ENCODE measurements at places on chromosomes 2 and 18.
A peak's percentile ranks its signal among the peaks of the same experiment; 100 is the strongest.

- DNase-seq = peak; percentile 43
Measured at GRCh38 chr2:45218931-45219339, 209.7 kb upstream of the SIX2 start.

DNA sequence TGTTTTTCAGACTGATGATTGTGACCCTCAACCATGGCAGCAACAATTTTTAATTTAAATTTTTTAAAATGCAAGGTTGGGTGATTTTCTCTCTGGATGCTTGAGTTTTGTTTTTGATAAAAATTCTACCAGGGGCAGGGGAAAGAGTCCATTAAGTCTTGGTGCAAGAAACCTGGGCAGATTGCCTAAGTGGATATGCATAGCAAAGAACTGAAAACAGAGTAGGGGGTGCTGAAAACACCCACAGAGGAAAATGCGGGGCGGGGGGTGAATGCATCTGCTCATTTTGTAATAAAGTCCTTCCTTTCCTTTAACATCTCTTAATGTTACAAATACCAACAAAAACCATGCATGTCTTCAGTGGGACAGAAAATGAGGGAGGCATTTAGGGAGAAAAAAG lies 138.0 kb downstream of the NEDD4L start:
- no peak for DNase-seq

- no peak for DNase-seq
Measured at GRCh38 chr2:120405759-120406099, 59.8 kb downstream of the INHBB start.

GRCh38 chr18:72867746-72868584 lies at the start of gene NETO1:
NETO1 (minus strand) TSS chr18:72867987; CDS start chr18:72867291, 696 bp downstream.
- no peak for DNase-seq

DNA sequence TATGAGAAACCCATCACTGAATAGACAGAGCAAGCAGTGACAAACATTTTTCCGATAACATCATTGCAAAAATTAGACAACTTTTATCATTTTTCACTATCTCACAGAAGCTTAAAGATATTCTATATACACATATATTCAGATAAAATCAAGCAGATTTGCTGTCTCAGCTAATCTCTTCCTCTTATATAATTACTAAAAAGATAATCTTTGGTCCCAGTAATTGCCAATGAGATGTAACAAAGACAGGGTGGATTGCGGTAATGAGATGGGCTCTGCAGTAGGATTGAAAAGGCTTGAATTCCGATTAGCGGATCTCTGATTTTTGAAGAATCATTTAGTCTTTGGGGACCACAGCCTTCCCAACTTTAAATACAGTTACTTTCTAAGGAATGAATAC lies 63.5 kb downstream of the SYT4 start:
- DNase-seq = no peak

- no peak for DNase-seq
Measured at GRCh38 chr2:195758846-195759245, 101.8 kb downstream of the SLC39A10 start.

- DNase-seq = no peak
Measured at GRCh38 chr18:11511434-11512095, 97.8 kb upstream of the SLC35G4 start.

GRCh38 chr18:48409591-48410094 lies 460 bp upstream of the ZBTB7C start:
- DNase-seq = no peak

- DNase-seq = no peak
Measured at GRCh38 chr2:7837237-7837760, 844.6 kb upstream of the ID2 start.

DNA sequence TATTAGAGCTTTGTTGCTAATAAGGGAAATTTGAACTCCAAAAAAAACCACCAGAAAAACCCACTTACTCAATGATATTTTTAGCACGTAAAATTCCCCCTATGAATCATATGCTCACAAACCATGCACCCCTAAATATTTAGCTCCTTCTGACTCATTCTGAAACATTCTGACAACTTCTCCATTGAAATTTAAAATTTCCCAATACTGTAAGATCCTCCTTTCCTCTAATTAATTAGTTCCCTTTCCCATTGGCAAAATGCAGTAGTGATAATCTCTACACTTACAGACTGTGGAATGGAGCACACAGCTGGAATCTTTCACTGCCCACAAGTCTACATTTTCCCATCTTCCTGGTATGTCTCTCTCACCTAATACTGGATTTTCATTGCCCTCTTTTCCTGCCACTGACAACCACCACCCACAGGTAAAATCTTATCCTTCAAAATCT lies 215.8 kb upstream of the ACVR2A start:
- no peak for DNase-seq

DNA sequence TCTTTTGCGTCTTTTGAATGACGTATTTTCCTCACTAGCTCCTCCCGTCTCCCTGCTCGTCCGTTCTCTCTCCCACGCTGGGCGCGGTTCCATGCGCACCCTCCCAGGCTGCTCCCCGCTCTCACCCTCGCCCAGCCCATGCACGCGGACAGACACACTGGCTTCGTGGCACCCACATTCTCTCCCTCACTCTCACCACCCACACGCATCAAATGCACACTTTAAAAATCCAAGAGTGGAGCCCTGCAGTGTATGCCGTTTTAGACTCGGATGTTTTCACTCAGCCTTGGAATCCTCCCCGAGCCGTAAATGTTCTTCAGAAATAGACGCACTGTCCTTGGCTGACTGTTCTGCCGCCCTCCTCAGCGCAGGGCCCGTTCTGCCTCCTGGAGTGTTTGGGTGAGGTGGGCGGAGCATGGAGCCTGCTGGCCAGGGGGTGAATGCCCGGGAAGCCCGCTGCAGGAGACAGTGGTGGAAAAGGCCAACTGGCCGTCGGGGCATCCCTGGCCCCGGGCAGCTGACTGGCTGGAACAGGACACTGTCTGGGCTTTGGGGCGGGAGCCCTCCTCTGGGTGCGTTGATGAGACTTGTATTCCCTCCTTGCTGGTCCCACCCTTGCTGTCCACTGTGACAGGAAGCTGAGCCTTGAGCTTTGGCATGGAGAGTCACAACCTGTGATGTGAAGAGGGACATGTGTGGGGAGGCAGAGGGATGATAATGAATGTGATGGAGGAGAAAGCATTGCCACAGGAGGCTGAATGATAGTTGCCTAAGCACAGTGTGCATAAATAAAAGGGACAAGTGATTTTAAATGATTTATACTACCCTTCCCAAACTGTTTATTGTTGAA lies 35.4 kb upstream of the LYPD6B start:
- no peak for DNase-seq

- DNase-seq = no peak
Measured at GRCh38 chr18:74268933-74269620, 22.7 kb downstream of the CYB5A start.

DNA sequence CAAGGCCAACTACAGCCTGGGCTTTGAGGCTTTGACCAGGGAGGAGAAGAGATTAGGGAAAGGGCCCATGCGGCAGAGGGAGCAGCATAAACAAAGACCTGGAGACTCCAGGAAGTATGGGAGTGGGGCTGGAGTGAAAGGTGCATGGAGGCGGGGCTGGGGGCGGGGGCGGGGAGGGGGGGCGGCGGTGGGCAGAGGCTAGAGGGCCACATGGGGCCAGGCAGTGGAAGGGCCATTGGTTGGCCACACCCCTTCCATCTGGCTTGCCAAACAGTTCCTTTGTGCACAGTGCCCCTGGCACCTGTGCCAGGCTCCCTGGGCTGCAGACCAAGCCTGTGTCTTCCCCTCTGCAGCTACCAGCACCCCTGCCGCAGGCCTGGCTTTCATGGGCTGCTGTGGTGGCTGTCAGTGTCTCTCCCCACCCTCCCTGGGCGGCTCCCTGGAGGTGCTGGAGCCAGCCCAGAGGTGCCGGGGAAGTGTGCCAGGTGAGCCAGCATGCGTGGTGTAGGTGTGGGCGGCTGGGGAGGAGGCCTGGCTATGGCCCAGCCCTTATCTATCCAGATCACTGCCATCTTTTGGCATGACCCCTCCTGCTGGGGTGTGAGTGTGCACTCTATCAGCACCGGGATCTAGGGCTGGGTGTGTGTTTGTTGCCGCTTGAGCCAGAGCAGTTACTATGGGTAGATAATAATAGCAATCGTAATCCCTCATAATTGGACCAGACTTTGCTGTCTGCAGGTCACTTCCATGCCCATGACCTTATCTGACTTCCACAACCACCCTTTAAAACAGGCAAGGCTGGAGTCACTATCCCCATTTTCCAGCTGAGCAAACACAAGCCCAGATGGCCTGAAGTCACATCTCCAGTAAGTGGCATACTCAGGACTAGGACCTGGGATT lies 30.5 kb downstream of the DNMT3A start:
- peak; percentile 91 for DNase-seq

DNA sequence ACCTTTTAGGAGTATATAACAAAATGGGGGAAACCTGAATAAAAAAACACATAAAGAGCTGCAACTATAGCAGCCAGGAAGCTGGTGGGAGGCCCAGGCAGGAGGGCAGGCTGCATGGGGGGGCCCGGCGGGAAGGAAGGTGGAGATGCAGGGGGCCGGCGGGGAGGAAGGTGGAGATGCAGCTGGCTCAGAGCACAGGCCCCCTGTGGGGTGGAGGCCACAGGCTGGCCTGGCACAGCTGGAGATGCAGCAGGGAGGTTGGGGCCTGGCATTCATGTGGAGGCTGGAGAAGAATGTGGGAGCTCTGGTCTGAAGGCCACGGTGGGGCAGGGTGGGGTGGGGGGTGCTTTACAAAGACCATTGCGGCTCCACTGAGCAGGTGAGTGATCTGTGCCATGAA lies 31.4 kb downstream of the FAM228A start:
- DNase-seq = no peak

DNA sequence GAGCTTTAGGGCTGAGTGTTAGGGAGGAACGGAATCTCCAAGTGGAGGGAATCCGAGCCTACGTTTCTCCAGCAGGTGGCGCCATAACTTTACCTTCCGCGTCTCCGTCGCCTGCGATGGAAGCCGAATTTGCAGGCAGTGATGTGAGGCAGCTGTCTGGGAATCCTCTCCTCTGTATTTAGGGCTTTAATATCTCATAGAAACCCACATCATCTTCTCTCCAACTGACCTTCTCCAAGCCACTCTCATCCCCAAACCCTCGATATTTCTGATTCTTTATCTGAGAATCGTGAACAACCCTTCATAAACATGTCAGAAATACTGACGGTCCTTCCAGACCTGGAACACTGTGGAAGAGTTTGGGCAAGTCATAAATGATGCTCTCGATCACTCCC lies 27.5 kb downstream of the SIX2 start:
- DNase-seq = peak; percentile 55

GRCh38 chr2:177413703-177414102 lies 21.1 kb downstream of the AGPS start:
- DNase-seq = no peak

GRCh38 chr2:136132825-136133155 lies 14.8 kb upstream of the CXCR4 start:
- no peak for DNase-seq

- no peak for DNase-seq
Measured at GRCh38 chr2:127674241-127675209, 805 bp downstream of the LIMS2 start.

GRCh38 chr2:190655113-190655512 lies 6.2 kb downstream of the NAB1 start:
- DNase-seq = no peak

GRCh38 chr2:134846213-134846612 lies 7.8 kb downstream of the ACMSD start:
- no peak for DNase-seq

DNA sequence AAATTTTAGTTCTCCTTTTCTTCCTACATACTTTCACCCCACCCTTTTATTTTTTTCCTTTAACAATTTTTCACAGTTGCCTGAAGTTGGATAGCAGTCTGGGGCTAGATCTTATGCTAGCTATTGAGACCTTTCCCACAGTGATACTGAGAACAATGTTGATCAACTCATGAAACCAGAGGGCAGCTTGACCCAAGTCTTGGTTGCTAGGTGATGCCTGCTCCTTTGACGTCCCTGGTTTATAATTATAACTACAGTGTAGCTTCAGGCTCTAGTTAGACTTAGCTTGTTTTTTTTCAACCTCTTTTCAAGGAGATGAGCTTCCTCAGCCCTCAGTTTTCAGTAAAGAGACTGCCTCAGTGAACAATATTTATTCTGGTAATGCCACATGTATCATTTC lies 648.5 kb downstream of the IRS1 start:
- DNase-seq = no peak

GRCh38 chr2:239278941-239279365 lies 121.9 kb downstream of the HDAC4 start:
- DNase-seq = no peak

- DNase-seq = no peak
Measured at GRCh38 chr2:216632346-216632951, 771 bp upstream of the IGFBP2 start.

DNA sequence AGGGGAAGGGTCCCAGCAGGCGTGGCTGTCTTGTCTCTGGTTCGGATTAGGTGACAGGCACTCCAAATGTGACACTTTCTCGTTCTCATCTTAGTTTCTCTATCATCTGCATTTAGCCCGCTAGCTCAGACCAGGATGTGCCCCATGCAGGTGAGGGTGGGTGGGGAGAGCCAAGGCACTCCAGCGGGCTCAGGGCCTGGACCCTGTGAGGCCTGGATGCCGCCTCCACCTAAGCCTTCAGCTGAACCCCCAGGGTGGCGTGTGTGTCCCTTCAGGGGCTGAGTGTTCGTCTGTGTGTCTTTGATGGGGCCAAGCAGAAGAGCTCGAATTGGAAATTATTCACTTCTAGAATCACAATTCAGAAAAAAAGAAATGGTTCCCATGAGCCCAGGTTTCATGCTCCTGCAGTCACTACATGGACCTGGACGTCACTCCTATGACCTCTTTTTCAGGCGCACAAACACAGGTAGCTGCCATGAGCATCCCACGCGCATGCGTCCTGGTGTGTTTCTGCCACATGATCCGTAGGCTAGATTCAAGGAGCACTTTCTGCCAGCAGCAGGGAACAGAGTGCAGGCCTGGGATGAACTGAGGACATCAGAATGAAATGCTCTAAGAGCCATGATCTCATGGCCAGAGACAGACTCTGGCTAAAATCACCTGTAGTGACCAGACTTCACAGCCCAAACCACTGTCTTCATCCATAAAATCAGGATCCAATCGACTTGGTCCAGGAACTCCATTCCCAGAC lies 25.8 kb downstream of the CIDEA start:
- no peak for DNase-seq

DNA sequence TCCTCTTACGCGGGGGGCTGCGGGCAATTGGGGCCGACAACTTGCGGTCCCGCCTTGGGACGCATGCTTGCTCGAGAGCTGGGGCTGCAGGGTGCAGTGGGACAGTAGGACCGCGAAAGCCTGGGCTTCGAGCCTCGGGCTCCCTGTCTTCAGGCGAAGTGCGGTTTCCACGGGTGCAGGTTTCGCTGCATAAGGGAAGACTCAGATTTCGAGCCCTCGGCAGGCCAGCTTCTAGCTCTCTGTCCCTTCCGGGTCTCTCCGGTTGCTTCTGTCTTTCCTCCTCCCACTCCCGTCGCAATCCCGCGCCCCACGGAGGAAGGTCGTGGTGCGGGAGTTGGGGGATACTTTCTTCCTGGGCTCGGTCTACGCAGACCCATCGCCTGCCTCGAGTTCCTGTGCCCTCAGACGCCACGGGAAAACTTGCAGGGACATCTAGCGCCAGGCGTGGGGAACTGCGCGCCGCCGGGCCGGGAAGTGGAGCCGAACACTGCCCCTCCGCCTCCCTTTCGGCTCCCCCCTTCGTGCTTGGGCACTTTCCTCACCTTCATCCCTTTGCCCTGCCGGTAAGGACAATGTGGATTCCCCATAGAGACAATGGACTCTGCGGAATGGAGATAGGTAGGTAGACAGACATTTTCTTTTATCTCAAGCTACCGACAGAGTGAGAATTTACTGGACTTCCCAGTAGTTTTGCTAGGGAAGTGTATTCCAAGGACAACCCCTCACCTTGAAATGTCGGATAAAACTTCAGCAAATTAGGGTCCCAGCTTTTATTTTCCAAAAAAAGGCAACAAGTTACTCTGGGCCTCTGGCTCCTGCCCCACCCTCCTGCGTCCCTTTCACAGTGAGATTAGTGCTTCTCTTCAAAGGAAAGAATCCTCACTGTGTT lies 4.2 kb upstream of the HOXD13 start:
- no peak for DNase-seq
